Heart right ventricle (tissue), 16 donors: ENCODE measurements at places on chromosomes 4 and X. TPM values are rescaled to one million over a fixed set of nuclear protein-coding genes. Genes with fewer than 3 reads are reported as not detected.

- peak; percentile 1 for DNase-seq
- no peak overlapping the region for H3K4me3 ChIP-seq
- H3K36me3 ChIP-seq = peaks cover 3% of the 10 kb centered on the region
Observed at GRCh38 chr4:3257556-3258482, 8.9 kb downstream of the MSANTD1 start.

The ZFP42 gene
- 0.09 TPM for total RNA-seq

The CFP gene
- 1.4 TPM for total RNA-seq

The PGAM4 gene
- not detected for total RNA-seq

The FREM3 gene
- total RNA-seq = 0.03 TPM

DNA sequence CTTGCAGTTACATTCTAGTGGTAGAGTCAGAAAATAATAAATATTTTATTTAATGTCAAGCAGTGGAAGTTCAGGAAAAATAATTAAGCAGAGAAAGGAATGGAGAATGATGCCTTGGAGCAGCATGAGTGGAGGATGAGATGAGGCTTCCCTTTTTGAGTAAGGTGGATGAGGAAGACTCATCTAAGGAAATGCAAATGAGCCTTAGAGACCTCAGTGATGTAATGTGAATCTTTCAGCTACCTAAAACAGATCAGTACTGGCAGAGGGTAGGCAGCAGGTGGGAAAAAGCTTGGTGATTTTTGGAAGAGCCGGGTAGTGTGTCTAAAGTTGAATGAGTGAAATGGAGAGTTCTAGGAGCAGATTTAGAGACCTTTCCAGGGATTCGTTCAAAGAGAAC is 118.2 kb downstream of the GRID2 start:
- no peaks in the 10 kb centered on the region for H3K4me1 ChIP-seq
- no peaks in the 10 kb centered on the region for H3K27me3 ChIP-seq
- DNase-seq = no peak
- no peak overlapping the region for H3K4me3 ChIP-seq
- H3K27ac ChIP-seq = no peak overlapping the region
- H3K36me3 ChIP-seq = no peaks in the 10 kb centered on the region

The SMIM10 gene
- total RNA-seq = 6.5 TPM

The CCDC158 gene
- total RNA-seq = 0.21 TPM

The AMOT gene
- 6.6 TPM for total RNA-seq

The RAI2 gene
- total RNA-seq = 25.1 TPM

- no peaks in the 10 kb centered on the region for H3K27me3 ChIP-seq
- no peak overlapping the region for H3K4me3 ChIP-seq
- H3K27ac ChIP-seq = no peak overlapping the region
- H3K4me1 ChIP-seq = no peaks in the 10 kb centered on the region
- H3K36me3 ChIP-seq = no peaks in the 10 kb centered on the region
- no peak for DNase-seq
Observed at GRCh38 chr4:27506401-27506800, 645.8 kb downstream of the STIM2 start.

DNA sequence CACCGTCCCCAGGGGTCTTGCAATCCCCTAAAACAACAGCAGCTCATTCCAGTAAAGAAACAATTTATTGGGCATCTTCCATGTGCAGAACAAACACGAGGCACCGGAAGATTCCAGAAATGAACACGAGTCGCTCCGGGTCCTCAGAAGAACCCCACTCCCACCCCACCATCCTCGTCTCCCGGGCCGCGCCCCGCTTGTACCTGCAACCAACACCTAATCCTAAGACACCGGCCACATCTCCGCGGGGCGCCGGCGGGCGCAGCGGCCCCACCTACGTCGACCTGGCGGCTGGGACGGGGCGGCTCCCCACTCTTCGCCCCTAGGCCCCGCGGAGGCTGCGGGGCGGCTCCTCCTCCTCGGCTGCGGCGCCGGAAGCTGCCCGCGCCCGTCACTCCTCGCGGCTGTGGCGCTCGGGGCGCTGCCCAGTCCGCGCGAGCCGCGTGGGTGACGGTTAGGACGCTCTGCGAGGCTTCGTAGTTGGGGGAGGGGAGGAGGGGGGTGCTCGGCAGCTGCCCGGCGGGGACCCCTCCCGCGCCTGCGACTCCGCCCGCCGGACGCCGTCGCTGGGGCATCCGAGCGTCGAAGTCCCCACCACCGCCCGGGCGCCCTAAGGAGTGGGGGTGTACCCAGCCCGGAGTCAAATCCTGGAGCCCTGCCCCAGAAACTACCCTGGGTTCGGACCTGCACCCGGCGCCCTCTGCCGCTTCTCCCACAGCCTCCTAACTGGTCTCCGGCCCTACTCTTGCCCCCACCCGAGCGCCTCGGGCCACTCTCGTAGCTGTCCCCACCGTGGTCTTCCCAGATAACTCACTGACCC is at the start of gene CCDC158:
Gene CCDC158, minus strand, starts transcription at position 380 of the 820 bp plus-strand sequence. CDS start 17,934 bp downstream, outside the sequence.
- peak; percentile 33 for DNase-seq
- no peaks in the 10 kb centered on the region for H3K27me3 ChIP-seq
- H3K4me3 ChIP-seq = peak within 1 kb of the TSS; percentile 60
- no peaks in the 10 kb centered on the region for H3K36me3 ChIP-seq

DNA sequence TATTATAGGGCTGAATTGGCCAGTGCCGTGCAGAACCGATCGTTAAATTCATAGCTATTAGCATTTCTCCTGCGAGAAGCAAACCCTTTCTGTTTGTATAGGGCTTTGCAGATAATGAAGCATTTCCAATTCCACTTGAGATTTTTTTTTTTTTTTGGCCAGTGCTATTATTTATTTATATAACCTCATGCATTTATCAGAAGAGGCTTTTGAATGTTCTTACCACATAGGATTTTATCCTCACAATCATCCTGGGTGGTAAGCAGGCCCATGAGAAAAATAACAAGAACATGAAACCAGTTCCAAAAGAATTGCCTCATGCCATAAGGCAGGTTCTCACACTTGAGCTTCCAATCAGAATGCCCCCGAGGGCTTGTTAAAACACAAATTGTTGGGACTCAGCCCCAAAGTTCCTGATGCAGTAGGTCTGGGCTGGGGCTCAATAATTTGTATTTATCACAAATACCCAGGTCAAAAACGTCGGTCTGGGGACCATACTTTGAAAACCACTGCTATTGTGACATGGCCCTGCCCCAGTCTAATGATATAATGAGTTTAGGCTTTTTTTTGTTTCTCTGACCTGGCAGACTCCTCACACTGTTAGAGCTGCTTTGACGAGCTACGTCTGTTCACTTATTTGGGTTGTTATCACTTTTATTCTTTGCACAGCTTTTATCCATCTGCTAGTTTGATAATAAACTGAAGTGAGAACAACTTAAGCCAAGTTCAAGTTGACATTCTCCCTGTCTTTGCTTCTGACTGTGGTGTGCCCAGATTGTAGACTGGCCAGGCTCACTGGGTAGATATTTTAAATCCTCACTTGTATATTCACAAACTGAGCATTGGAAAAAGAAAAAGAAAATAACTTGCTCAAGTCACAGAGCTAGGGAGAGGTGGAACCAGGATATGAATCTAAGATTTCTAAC is 20.1 kb downstream of the SUPT20HL1 start:
- H3K27ac ChIP-seq = no peak overlapping the region
- H3K36me3 ChIP-seq = no peaks in the 10 kb centered on the region
- no peak for DNase-seq
- no peaks in the 10 kb centered on the region for H3K4me1 ChIP-seq

- H3K27ac ChIP-seq = no peak overlapping the region
- no peaks in the 10 kb centered on the region for H3K4me1 ChIP-seq
- peaks cover 19% of the 10 kb centered on the region for H3K27me3 ChIP-seq
- H3K4me3 ChIP-seq = no peak overlapping the region
- DNase-seq = no peak
Observed at GRCh38 chrX:95728446-95728845, 956.2 kb upstream of the DIAPH2 start.

The BEND4 gene
- not detected for total RNA-seq

GRCh38 chr4:52825460-52826090 is 36.5 kb upstream of the RASL11B start:
- no peak overlapping the region for H3K4me3 ChIP-seq
- H3K27me3 ChIP-seq = no peaks in the 10 kb centered on the region
- H3K36me3 ChIP-seq = no peaks in the 10 kb centered on the region
- H3K27ac ChIP-seq = no peak overlapping the region
- peaks cover 7% of the 10 kb centered on the region for H3K4me1 ChIP-seq
- no peak for DNase-seq

The MFSD8 gene
- 7.4 TPM for total RNA-seq

DNA sequence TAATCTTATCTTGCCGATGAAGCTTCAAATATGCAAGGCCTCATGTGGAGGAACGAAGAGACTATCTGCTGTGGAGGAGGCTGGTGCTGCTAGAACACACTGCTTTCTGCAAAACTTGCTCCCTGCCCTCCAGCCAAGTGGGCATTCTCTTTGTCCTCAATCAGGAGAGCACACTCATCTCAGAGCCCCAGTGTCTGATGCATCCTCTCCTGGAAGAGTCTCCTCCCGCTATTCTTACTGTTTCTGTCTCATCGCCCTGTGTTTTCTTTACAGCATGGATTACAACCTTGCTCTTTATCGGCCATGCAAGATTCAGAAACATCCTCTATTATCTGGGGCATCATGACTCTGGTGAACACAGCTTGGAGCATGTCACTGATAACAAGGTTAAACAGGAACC is 68.2 kb upstream of the MTNR1A start:
- no peaks in the 10 kb centered on the region for H3K36me3 ChIP-seq
- no peak overlapping the region for H3K4me3 ChIP-seq
- H3K27ac ChIP-seq = no peak overlapping the region
- DNase-seq = no peak
- H3K4me1 ChIP-seq = peaks cover 32% of the 10 kb centered on the region

DNA sequence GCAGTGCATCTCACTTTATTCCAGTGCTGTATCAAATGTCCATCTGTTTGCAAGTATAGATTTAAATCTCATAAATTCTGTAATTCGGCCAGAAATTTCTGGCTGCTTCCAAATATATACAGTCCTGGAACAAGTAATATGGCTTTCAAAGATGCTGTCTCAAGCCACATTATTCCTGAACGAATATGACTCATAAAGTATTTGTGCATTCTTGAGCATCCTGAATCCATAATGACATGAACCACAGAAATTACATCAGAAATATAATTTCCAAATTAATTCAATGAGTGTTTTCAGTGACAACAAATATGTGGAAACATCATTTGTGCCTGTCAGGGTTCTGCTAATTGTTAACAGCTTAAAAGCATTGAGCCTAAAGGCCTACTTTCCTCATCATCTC is 140.9 kb upstream of the HPGD start:
- DNase-seq = no peak
- no peaks in the 10 kb centered on the region for H3K27me3 ChIP-seq
- no peaks in the 10 kb centered on the region for H3K36me3 ChIP-seq
- H3K4me3 ChIP-seq = no peak overlapping the region

- peak overlapping the region; percentile 38 for H3K27ac ChIP-seq
- H3K36me3 ChIP-seq = no peaks in the 10 kb centered on the region
- H3K4me3 ChIP-seq = no peak overlapping the region
- no peaks in the 10 kb centered on the region for H3K27me3 ChIP-seq
- DNase-seq = no peak
Observed at GRCh38 chr4:55312489-55313101, 33.4 kb upstream of the SRD5A3 start.

The PNMA3 gene
- total RNA-seq = 1.4 TPM

DNA sequence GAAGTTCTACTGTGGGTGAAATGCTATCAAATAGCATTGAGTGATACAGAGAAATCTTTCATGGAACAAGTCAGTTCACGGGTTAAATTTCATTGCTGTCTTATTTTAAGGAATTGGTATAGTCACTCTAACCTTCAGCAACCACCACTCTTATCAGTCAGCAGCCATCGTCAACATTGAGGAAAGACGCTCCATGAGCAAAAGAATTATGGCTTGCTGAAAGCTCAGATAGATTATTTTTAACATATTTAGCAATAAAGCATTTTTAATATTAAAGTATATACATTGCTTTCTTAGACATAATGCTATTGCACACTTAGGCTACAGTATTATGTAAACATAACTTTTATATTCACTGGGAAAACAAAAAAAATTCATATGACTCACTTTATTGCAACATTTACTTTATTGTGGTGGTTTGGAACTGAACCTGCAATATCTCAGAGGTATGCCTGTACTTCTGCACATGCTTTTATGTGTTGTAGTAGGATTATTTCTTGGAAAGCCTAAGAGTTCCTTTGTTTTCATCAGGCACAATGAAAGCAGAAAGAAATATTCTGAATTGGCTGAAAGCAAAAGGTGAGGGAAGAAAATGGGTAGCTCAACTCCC is 586.7 kb downstream of the GBA3 start:
- no peaks in the 10 kb centered on the region for H3K4me1 ChIP-seq
- no peaks in the 10 kb centered on the region for H3K36me3 ChIP-seq
- no peak overlapping the region for H3K27ac ChIP-seq
- H3K27me3 ChIP-seq = no peaks in the 10 kb centered on the region

GRCh38 chr4:39698424-39699009 is 581 bp downstream of the UBE2K start:
- peaks cover 15% of the 10 kb centered on the region for H3K36me3 ChIP-seq
- H3K27ac ChIP-seq = peak overlapping the region; percentile 99
- DNase-seq = peak; percentile 55
- H3K4me1 ChIP-seq = peaks cover 33% of the 10 kb centered on the region
- H3K4me3 ChIP-seq = peak overlapping the region; percentile 73

The INPP4B gene
- 78.9 TPM for total RNA-seq

The ODAPH gene
- not detected for total RNA-seq

GRCh38 chr4:168993714-168994510 is 16.1 kb downstream of the CBR4 start:
- no peak for DNase-seq
- H3K4me3 ChIP-seq = no peak overlapping the region
- H3K36me3 ChIP-seq = peaks cover 41% of the 10 kb centered on the region
- peak overlapping the region; percentile 24 for H3K27ac ChIP-seq
- no peaks in the 10 kb centered on the region for H3K27me3 ChIP-seq

GRCh38 chr4:1873291-1873690 is 2.1 kb downstream of the NSD2 start:
- H3K27ac ChIP-seq = no peak overlapping the region
- H3K36me3 ChIP-seq = no peaks in the 10 kb centered on the region
- no peaks in the 10 kb centered on the region for H3K27me3 ChIP-seq
- H3K4me1 ChIP-seq = no peaks in the 10 kb centered on the region

- DNase-seq = no peak
- no peaks in the 10 kb centered on the region for H3K36me3 ChIP-seq
- H3K27ac ChIP-seq = no peak overlapping the region
- no peaks in the 10 kb centered on the region for H3K4me1 ChIP-seq
Observed at GRCh38 chr4:66555301-66555700, 885.0 kb upstream of the EPHA5 start.

DNA sequence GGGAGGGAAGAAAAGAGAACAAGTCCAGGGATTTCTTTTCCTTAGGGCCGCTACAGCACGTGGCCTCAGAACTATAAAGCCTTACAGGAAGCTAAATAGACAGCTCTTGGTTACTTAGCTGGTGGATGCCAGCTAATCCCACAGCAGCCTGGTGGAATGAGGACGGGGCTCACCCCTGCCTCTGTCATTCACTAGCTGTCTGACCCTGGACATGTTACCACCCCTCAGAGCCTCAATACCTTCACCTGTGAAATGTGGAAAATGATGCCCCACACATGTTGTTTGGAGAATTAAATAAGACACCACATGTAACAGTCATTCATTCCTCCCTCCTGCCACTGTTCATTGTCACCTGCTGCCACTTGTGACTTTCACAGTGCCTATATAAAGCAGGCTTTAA is 15.7 kb downstream of the CCKAR start:
- DNase-seq = no peak
- no peaks in the 10 kb centered on the region for H3K36me3 ChIP-seq
- H3K4me3 ChIP-seq = no peak overlapping the region
- H3K27ac ChIP-seq = no peak overlapping the region
- H3K4me1 ChIP-seq = no peaks in the 10 kb centered on the region
- no peaks in the 10 kb centered on the region for H3K27me3 ChIP-seq

- no peaks in the 10 kb centered on the region for H3K4me1 ChIP-seq
- no peak overlapping the region for H3K27ac ChIP-seq
- DNase-seq = no peak
- no peaks in the 10 kb centered on the region for H3K36me3 ChIP-seq
- no peak overlapping the region for H3K4me3 ChIP-seq
Observed at GRCh38 chr4:47640911-47641310, 155.8 kb downstream of the ATP10D start.
